ENCODE measurements at places on chromosomes 6 and 20.
A peak's percentile ranks its signal among the peaks of the same experiment; 100 is the strongest.

DNA sequence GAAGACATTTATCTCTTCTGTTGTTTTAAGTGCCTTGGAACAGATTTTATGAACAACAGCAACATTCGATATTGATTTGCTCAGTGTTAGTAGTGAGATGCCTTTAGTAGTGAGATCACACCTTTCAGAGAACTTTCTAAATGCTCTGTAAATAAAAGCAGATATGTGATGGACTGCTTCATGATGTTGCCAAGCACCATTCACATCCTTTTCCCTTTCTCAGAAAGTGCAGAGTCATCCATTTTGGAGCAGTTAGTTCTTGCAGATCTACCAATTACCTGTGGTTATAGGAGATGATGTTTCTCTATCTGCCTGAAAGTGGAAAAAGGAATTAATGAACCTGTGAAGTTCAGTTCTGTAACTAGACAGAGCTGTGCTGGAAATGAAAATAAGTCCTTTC is 27.0 kb downstream of the CBFA2T2 start:
- DNase-seq = no peak

- DNase-seq = no peak
These were observed 11.5 kb downstream of the ADGRG6 start for GRCh38 chr6:142313284-142313683.

GRCh38 chr6:38996676-38997075 is 51.9 kb upstream of the GLP1R start:
- no peak for DNase-seq

DNA sequence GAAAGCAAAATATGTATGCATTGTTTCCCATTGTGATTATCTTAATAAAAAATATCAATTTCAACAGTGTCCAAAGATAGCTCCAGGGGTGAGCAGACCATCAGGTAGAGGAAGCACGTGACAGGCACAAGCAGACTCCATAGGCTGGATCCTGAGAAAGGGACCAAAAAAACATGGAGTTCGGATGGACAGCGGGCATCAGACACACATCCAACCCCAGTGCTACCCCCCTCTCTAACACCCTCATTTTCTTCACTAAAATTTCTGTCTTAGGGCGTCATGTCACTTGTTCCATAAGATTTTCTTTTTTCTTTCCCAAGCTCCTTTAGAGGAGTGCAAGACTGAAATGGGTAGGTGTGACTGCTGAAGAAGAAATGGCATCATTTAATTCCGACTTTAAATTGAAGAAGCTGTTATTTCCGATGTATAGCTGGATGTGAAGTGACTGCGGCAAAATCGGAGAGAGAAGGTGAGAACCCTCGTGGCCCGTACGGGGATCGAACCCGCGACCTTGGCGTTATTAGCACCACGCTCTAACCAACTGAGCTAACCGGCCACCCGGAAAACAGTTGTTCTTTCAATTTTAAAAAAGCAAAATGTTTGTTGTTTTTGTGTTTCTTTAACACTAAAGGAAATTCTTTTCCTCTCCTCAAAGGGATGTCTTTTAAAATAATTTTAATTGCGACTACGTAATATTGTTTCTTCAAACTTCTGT is 10.3 kb upstream of the PRSS16 start:
- DNase-seq = no peak

GRCh38 chr20:48760403-48760983 is 67.3 kb downstream of the PREX1 start:
- DNase-seq = peak; percentile 66

- no peak for DNase-seq
These were observed 7.3 kb downstream of the ETV7 start for GRCh38 chr6:36380166-36380565.

DNA sequence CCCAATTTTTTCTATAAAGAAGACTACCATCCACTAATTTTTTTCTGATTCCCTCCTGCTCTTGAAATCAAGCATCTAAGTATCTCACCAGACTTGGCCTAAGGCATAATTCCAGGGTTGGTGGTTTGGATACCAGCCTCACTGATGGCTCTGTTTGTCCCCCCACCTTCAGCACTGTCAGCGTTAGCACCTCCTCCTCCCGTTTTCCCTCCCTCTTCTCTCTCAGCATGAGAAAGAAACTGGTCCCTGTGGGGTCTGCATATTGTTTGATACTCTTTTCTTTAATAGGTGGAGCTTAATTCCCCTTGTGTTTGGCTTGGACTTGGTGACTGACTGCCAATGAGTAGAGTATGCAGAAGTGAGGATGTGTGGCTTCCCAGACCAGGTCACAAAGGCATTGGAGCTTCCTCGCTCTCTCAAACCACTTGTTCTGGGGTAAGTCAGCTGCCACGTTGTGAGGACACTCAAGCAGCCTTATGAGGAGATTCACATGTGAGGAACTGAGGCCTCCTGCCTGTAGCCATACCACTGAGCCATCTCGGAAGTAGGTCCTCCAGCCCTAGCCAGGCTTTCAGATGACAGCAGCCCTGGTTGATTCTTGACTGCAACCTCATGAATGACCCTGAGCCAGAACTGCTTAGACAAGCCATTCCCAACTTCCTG is 65.2 kb downstream of the RIOK1 start:
- no peak for DNase-seq

DNA sequence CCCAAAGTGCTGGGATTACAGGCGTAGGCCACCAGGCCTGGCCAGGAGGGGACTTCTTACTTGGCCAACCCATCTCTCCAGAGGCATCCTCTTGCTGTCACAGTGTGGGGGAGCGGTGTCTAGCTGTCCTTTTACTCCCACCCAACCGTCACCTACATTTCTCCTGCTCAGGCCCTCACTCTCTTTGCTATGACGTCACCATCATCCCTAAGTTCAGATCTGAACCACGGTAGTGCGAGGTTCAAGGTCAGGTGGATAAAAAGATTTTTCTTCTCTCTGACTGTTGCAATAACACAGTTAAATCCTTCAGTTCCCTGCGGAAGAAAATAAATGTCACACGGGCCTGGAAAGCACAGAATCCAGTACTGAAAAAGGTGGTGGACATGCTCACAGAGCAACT is 7.3 kb upstream of the RAET1L start:
- no peak for DNase-seq

- no peak for DNase-seq
These were observed 194.6 kb downstream of the DST start for GRCh38 chr6:56448046-56448445.

DNA sequence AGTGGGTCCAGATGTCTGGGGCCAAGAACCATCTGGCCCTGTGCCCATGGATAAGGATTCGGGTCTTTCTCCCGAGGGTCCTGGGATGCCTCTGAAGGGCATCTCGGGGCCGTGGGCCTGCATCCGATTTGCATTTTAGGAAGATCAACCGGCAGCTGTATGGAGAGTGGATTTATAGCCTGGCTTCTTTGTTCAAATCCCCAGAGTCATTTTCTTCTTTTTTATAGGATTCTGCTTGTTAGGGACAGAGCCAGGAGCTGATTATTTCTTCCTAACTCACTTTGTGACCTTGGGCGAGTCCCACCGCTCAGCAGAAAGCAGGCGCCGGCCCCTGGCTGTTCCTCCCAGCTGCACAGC is 52.9 kb upstream of the APCDD1L start:
- no peak for DNase-seq

GRCh38 chr20:19478320-19478895 is 266.0 kb downstream of the SLC24A3 start:
- DNase-seq = no peak

DNA sequence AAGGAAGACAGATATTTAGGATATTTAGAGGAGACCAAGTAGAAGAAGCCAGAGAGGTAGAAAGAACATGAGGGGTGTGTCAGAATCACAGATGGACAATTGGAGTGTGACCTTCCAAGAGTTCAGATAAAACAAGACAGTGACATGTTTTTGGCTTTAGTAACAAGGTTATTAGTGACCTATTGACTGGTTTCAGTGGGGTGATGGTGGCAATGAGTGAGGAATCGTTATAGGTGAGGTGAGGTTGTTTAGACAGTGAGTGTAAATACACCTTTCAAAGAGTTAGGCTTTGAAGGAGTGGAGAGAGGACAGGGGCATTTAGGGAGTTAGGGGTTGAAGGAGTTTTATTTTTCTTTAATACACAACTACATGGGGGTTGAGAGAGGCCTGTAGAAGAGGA is 3.2 kb downstream of the SNRNP48 start:
- no peak for DNase-seq

GRCh38 chr20:2386516-2387179 is 5.9 kb downstream of the TGM6 start:
- no peak for DNase-seq

- DNase-seq = no peak
These were observed 148.9 kb downstream of the BCAS1 start for GRCh38 chr20:53921443-53921973.

DNA sequence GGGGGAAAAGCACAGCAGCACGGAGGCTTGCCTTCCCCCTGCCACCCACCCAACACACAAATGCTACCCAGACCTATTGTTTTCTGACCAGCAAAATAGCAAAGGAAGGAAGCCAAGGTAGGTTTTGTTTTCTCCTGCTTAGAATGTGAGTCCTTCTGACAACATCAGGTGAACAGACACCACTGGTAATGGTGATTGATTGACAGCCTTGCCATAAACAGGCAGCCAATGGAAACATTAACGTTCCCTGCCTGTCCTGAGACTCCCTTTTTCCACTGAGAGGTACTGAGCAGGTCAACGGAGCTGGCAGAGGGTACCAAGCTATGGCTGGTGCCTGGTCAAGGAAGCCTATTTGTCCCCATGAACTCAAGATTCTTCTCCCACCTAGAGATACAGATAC is 234.4 kb downstream of the ADGB start:
- no peak for DNase-seq

DNA sequence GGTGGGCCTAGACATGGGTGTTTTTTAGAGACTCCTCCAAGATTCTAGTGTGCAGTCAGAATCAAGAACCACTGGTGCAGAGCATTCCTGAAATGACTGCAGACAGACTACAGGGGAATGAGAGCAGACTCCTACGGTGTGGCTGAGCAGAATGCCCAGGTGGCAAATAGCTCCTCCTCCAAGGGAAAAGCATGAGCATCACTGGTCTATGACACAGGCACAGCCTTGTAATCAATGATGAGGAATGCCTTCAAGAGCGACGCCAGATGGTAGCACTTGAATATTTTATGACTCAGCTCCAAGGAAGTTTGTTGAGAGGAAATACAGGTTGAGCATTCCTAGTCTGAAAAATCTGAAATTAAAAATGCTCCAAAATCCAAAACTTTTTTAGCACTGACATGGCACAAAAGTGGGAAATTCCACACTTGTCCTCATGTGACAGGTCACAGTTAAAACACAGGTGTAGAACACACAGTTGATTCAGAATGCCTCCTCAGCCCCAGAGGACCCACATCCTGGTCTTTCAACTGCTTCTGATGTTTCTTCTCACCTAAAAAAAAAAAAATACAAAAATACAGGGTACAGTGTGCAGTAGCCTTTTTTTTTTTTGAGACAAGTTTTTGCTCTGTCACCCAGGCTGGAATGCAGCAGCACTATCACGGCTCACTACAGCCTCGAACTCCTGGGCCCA is 10.6 kb upstream of the FAM8A1 start:
- no peak for DNase-seq

- DNase-seq = no peak
These were observed 30.8 kb downstream of the SNPH start for GRCh38 chr20:1296922-1297321.

GRCh38 chr6:167073679-167074274 is 49.1 kb upstream of the CCR6 start:
- DNase-seq = no peak

Data from T-helper 1 cell (primary cell).